Lung (tissue), 17 donors: ENCODE measurements at places on chromosomes 4 and X. TPM values are rescaled to one million over a fixed set of nuclear protein-coding genes. Genes with fewer than 3 reads are reported as not detected.

Gene BANK1
- total RNA-seq: 10.4 TPM

- no peak overlapping the region for H3K27ac ChIP-seq
- H3K27me3 ChIP-seq: peaks cover 2% of the 10 kb centered on the region
- H3K4me1 ChIP-seq: no peaks in the 10 kb centered on the region
- no peaks in the 10 kb centered on the region for H3K36me3 ChIP-seq
- DNase-seq: peak; percentile 33
Measured at GRCh38 chrX:18640686-18641085, 31.2 kb downstream of the RS1 start.

- H3K4me3 ChIP-seq: no peak overlapping the region
- DNase-seq: peak; percentile 86
- no peaks in the 10 kb centered on the region for H3K4me1 ChIP-seq
- peak overlapping the region; percentile 76 for H3K27ac ChIP-seq
- H3K27me3 ChIP-seq: peaks cover 5% of the 10 kb centered on the region
- H3K36me3 ChIP-seq: no peaks in the 10 kb centered on the region
Measured at GRCh38 chr4:168710353-168710946, 213.6 kb downstream of the PALLD start.

- no peak overlapping the region for H3K27ac ChIP-seq
- no peaks in the 10 kb centered on the region for H3K36me3 ChIP-seq
- no peak for DNase-seq
- H3K27me3 ChIP-seq: peaks cover 3% of the 10 kb centered on the region
- no peak overlapping the region for H3K4me3 ChIP-seq
- no peaks in the 10 kb centered on the region for H3K4me1 ChIP-seq
Measured at GRCh38 chrX:19019996-19020395, 36.1 kb upstream of the PHKA2 start.

DNA sequence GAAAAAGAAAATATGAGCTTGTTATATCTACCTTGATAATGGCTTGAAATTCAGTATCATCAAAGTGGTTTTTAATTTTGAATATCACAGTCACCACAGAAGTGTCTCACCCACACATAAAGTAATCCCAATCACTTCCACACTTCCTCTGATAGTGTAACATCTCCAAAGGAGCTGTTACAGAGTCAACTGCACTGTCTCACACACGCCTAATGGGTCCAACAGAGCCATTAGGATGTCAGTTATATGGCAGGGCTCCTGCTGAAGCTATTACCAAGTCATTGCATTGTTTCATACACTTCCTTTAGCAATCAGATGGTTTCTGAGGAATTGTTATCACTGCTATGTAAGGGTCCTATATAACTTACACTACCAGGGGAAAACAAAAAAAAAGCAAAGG is 432.1 kb upstream of the TEX13C start:
- H3K4me1 ChIP-seq: no peaks in the 10 kb centered on the region
- no peaks in the 10 kb centered on the region for H3K27me3 ChIP-seq
- no peak overlapping the region for H3K27ac ChIP-seq
- no peak overlapping the region for H3K4me3 ChIP-seq

DNA sequence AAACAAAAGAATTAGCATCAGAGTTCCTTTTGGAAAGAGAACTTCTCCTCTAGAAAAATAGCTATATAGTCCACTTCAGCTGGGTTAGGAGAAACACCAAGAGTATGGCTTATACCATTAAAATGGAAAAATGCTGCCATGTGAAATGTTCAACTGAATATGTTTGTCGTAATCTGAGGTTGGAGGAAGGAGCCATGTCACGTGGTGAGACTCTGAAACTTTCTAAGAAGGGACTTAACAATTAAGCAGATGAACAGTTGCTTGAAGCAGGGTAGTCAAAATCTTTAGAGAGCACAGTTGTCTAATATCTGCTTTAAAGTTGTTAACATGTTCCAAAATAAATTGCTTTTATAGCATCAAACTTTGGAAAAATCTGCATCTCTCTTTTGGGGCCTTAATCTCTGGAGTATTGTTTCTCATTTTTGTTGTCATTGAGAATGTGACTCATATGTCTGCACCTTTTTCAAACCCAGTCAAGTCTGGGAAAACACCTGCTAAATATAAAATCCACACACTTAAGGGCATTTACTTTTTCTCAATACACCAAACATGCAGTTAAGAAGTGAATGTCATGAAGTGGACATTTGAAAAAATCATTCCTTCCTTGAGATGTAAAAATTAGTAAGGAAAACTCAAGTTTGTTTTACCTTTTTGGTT is 168.8 kb upstream of the PDE5A start:
- H3K4me3 ChIP-seq: no peak overlapping the region
- H3K36me3 ChIP-seq: no peaks in the 10 kb centered on the region
- DNase-seq: no peak
- no peaks in the 10 kb centered on the region for H3K27me3 ChIP-seq
- H3K27ac ChIP-seq: no peak overlapping the region

DNA sequence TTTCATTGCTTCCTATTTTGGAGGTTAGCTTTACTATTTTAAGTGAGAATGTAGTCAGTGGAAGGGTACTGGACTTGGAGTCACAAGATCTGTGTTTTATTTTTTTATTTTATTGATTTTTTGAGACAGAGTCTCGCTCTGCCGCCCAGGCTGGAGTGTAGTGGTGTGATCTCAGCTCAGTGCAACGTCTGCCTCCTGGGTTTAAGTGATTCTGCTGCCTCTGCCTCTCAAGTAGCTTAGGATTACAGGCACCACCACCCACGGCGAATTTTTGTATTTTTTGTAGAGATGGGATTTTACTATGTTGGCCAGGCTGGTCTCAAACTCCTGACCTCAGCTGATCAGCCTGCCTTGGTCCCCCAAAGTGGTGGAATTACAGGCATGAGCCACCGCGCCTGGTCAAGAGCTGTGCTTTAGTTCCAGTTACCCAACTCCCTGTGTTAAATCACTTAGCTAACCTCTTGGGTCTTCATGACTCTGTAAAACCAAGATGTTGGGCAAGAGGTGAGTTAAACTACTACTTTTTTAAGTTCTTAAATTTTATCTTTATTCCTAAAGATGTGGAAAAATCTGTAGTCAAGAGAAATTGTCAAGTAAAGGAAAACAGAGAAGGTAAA is 11.2 kb downstream of the USP9X start:
- H3K4me1 ChIP-seq: peaks cover 2% of the 10 kb centered on the region
- no peaks in the 10 kb centered on the region for H3K36me3 ChIP-seq
- no peak overlapping the region for H3K4me3 ChIP-seq
- H3K27me3 ChIP-seq: peaks cover 32% of the 10 kb centered on the region
- no peak overlapping the region for H3K27ac ChIP-seq

DNA sequence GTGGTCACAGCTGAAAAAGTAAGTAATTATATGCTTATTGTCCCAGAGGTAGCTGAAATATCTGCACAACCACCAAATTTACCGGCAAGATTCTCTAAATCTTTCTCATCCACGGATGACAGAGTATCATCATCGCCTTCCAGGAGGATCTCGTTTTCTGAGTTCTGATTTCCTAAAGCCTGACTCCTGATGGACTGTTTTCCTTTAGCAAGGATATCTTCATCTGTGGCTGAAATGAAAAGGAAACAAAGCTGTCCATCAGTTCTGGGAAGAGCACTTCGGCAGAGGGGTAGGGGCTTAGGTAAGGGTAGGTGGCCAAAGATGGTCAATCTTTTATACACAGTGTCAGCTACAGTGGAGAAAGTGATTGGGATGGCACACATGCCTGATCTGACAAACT is 8.7 kb downstream of the MAB21L2 start:
- H3K27me3 ChIP-seq: peaks cover 1% of the 10 kb centered on the region
- no peak for DNase-seq
- H3K27ac ChIP-seq: no peak overlapping the region
- peaks cover 8% of the 10 kb centered on the region for H3K36me3 ChIP-seq
- no peaks in the 10 kb centered on the region for H3K4me1 ChIP-seq

Gene NXF2B
- not detected for total RNA-seq

DNA sequence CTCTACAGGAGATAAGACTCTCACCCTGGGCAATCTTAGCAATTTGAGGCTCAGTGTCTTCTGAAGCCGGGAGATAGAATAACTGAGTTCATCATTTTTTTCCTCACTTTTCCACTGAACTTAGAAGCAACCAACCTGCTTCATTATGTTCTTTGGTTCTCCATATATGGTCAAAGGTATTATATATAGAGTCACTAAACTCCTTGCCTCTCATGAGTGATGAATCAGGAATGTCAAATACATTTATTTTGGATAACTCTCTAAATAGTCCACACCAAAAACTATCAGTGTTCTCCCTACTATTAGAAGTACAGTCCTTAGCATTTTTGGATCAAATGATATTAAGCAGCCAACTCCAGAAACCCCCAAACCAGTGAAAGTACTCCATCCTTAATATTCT is 421.5 kb upstream of the EPHA5 start:
- no peak for DNase-seq
- no peaks in the 10 kb centered on the region for H3K27me3 ChIP-seq
- no peaks in the 10 kb centered on the region for H3K36me3 ChIP-seq
- no peaks in the 10 kb centered on the region for H3K4me1 ChIP-seq
- H3K4me3 ChIP-seq: no peak overlapping the region

Gene PDE6B
- 24.6 TPM for total RNA-seq
